ENCODE measurements at places on chromosomes 7 and 10.

DNA sequence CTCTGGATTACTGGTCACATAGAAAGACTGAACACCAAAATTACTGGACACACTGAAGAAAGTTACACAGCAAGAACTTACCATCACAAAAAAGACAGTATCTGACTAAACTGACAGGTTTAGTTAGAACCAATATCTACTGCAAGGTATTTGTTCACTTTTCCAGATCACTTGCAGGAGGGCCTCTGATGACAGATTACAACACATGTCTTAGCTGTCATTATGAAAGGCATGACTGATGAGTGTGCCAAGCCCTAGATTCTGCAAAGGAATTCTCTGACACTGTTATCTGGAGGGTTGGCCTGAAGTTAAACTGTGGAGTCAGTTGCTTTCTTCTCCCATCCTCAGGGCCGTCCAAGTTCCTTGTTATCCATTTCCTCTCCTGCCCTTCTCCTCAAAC is 242.7 kb downstream of the KIF20B start:
- DNase-seq, result no peak

DNA sequence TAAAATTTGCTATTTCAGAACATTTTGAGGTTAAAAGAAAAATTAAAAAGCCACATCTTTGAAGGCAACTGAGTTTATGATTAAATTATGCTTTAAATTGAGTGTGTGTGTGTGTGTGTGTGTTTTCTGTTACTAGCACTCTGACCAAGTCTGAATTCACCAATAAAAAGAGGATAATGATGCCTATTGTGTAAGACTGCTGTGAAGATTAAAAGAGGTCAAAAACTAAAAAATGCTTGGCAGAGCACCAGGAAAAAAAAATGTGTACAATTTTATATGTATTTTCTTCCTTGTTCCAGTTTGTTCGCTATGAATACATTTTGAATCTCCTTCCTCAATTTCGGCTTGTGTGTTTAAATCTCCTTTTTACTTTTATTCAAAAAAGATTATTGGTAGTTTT is 316.6 kb upstream of the MAGI2 start:
- no peak for DNase-seq

DNA sequence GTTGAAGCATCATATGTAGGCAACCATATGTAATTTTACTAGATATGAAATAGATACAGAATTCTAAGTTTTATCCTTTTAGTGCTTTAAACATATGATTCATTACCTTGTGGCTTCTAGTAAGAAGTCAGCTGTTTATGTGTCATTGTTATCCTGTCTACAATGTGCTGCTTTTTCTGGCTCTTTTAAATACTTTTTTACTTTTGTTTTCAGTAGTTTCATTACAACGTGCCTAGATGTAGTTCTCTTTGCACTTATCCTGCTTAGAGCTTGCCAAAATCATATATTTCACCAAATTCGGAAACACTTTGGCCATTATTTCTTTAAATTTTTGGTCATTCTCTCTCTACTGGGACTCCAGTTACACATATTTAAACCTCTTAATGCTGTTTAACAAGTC is 26.4 kb downstream of the YAE1 start:
- DNase-seq, result no peak

GRCh38 chr7:2157473-2158279 is 75.1 kb downstream of the MAD1L1 start:
- DNase-seq, result no peak

Measured in RPMI8226 (cell line).